ENCODE measurements at places on chromosomes 7 and 10. TPM values are rescaled to one million over a fixed set of nuclear protein-coding genes. Genes with fewer than 3 reads are reported as not detected.

NUP205 gene
- 51.5 TPM for total RNA-seq

LRRC27 gene
- 5.2 TPM for total RNA-seq

IMMP2L gene
- 8.4 TPM for total RNA-seq

CALHM3 gene
- not detected for total RNA-seq

SLC13A1 gene
- not detected for total RNA-seq

SLC26A3 gene
- total RNA-seq, result not detected

PARD3 gene
- 34.7 TPM for total RNA-seq

FAM241B gene
- total RNA-seq, result not detected

SLC29A4 gene
- 12.4 TPM for total RNA-seq

TAS2R60 gene
- not detected for total RNA-seq

PNLIP gene
- not detected for total RNA-seq

NPY4R gene
- total RNA-seq, result 0.13 TPM

NPTX2 gene
- 0.96 TPM for total RNA-seq

LIPM gene
- not detected for total RNA-seq

WASHC2A gene
- total RNA-seq, result 18.5 TPM

CALML3 gene
- not detected for total RNA-seq

CHN2 gene
- 1.3 TPM for total RNA-seq

PTPN12 gene
- total RNA-seq, result 37.8 TPM

UPP1 gene
- total RNA-seq, result 38.4 TPM

PTER gene
- 7.1 TPM for total RNA-seq

ZNF488 gene
- 0.52 TPM for total RNA-seq

PNLIPRP1 gene
- total RNA-seq, result not detected

TAS2R3 gene
- 1.1 TPM for total RNA-seq

CACNA2D1 gene
- 14.6 TPM for total RNA-seq

FAM131B gene
- total RNA-seq, result 3.9 TPM

DPYSL4 gene
- total RNA-seq, result 12.3 TPM

ADIRF gene
- total RNA-seq, result 24.5 TPM

UNCX gene
- not detected for total RNA-seq

NUDT13 gene
- total RNA-seq, result 1.4 TPM

NPFFR1 gene
- not detected for total RNA-seq

CTAGE4 gene
- total RNA-seq, result 0.72 TPM

CTAGE8 gene
- 0.26 TPM for total RNA-seq

ERVW-1 gene
- not detected for total RNA-seq

STRIP2 gene
- 3.4 TPM for total RNA-seq

MRLN gene
- not detected for total RNA-seq

RAPGEF5 gene
- 1.8 TPM for total RNA-seq

ITGB1 gene
- 1,263 TPM for total RNA-seq

Data from epithelial cell of alveolus of lung (primary cell).